Fibroblast of upper back skin (primary cell): ENCODE measurements at places on chromosomes 12 and 14.

GRCh38 chr12:47317175-47317915, 237.6 kb upstream of the AMIGO2 start:
- DNase-seq, result peak; percentile 40

GRCh38 chr12:93039062-93039461, 110.0 kb upstream of the EEA1 start:
- DNase-seq, result peak; percentile 8

DNA sequence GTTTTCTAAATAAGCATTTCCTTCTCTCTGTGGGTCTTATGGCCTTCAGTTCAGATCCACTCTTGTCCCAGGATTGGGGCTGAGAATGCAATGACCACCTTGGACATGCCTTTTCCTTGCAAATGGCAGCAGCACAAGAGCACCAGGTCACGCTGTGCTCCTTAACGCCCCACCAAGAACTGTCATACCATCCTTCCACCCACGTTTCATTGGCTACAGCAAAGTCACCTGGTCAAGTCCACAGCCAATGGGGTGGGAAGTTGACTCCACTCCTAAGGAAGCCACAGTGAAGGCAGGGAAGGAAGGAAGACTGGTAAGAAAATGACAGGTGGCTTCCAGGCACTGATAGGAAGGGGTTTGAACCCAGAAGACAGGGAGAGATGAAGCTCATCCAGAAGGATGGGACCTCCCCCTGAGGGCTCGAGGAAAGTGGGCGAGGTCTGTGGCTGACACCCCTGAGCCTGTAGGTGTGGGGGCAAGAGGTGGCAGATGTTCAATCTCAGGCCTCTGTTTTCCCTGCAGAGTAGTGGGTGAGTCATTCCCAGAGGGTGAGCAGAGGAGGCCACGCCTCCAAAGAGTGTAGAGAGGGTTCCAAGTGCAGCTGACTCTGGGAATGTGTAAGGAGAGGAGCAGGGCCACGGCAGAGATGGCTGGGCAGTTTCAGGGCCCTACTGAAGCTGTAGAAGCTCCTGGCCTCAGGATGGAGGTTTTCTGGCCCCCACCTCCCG, 113.5 kb upstream of the VRK1 start:
- DNase-seq, result no peak

DNA sequence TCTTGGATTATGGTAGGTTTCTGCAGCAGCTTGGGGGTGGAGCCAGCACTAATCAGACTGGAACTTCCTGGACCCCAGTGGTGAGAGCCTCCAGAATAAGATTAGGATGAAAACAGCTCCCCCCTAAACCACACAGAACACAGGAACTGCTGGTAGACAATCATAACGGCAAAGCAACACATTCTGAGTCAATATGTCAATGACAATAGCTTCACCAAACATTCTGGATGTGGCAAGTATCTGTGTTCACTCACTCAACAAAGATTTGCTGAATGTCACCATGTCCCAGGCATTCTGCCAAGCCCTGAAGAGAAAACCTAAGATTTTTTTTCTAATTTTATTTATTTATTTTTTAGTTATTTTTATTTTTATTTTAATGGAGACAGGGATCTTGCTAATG, 65.2 kb downstream of the LRRC74A start:
- DNase-seq, result no peak

- DNase-seq, result peak; percentile 71
These were observed 101.3 kb downstream of the SLC6A15 start for GRCh38 chr12:84811291-84811690.

- no peak for DNase-seq
These were observed 18.0 kb downstream of the SLC7A7 start for GRCh38 chr14:22797017-22797917.

DNA sequence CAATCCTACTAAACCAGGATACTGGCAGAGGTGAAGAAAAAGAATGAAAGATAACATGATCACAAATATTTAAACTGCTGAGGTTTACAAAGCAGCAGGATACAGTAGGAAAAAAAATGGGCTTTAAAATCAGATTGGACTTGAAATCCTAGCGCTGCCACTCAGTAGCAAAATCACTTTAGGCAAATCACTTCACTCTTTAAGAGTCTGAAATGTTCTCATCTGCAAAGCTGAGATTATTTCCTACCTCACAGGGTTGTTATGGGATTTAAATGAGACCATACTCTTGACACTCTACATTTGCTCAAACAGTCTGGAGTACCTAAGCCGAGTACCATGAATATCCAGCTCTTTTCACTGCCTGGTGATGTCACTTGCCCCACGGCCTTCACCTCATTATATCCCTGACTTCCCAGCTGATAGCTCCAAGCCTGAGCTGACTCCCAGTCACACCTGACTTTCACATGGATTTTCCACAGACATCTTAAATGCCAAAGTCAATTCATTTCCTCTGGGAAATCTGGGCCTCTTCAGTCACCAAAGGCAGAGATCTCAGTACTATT, 60.2 kb downstream of the UBR7 start:
- DNase-seq, result no peak

GRCh38 chr12:9649532-9649940, 20.0 kb upstream of the CLEC2D start:
- no peak for DNase-seq

- no peak for DNase-seq
These were observed 21.1 kb upstream of the TTC7B start for GRCh38 chr14:90837355-90837754.

GRCh38 chr14:80465546-80466220, 254.4 kb upstream of the DIO2 start:
- no peak for DNase-seq

DNA sequence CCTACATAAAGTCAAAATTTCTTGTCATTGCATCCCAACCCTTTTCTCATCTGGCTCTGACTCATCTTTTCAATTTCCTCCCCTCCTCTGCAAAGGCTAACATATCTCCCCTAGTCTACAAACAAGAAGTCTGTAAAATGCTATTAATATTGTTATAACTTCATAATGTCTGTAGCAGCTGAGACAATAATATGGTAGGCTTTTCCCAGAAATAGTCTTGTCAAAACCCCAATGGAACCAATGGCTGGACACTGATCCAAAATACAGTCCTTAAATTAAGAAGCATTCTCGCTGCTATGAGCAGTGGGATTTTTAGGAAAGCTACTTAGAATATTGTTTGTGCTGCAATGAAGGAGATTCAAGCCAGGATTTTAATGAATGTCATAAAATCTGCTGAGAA, 131.4 kb downstream of the KLHL28 start:
- DNase-seq, result peak; percentile 12

- no peak for DNase-seq
These were observed 4.7 kb upstream of the CHST11 start for GRCh38 chr12:104452087-104452486.

GRCh38 chr14:104383088-104383995, 196.2 kb upstream of the C14orf180 start:
- no peak for DNase-seq

DNA sequence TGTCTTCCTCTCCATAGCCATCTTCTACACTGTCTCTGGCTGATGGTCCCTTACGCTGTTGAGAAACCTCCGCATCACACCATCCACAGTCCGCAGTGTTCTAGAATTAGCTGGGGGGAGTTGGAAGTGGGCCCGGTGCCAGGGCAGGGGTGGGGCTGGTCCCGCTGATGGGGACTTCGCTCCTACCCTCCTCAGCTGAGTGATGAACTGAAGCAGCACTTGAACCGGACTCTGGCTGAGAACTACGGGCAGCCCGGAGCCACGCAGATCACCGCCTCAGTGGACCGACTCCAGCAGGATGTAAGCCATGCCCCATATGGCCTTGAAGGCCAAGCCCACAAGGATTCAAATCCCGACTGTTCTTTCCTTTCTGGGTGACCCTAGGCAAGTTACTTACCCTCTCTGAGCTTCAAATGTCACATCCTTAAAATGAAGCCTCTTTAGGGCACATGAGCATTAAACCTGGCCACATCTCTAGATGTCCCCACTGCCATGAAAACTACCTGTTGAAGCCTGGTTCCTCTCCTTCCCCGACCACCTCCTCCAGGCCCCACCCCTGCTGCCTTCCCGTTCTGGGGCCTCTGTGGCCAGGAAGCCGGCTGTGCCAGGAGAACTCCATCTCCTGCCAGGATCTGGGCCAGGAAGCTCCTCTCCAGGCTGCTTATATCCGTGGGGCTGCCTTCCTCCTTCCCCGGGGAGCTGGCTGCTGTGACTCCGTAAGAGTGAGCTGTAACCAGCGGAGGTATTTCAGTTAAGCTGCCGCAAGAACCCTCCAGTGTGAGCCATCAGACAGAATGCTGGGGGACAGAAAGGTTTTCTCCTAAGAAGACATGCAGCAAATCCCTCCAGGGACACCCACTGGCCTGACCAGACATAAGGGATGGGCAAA, 53.1 kb downstream of the TSPAN11 start:
- DNase-seq, result peak; percentile 38

DNA sequence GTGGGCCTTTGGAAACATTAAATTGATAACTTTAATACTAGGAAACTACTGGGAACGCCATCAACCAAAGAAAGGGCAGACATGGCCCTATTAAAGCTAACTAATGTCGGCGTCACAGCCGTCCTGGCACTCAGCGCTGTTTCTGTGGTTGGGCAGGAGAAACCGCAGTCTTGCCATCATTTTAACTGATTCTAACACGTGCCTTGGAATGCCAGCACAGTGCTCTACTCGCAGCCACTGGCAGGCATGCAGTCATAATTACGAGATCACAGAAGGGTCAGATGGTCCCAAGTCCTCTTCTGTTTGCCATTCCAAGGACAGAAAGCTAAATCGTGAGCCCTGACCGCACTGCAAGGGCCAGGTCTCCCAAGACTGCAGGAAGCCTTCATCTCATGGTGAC, 75.2 kb downstream of the RIMBP2 start:
- no peak for DNase-seq
